ENCODE measurements at places on chromosomes 2 and 18.
A peak's percentile ranks its signal among the peaks of the same experiment; 100 is the strongest.

- DNase-seq, result no peak
Measured at GRCh38 chr2:242004223-242004901, 134.8 kb downstream of the RTP5 start.

- DNase-seq, result no peak
Measured at GRCh38 chr18:24189007-24189528, 50.2 kb downstream of the CABYR start.

GRCh38 chr2:130834091-130834930, 2.4 kb upstream of the ARHGEF4 start:
- peak; percentile 67 for DNase-seq

GRCh38 chr2:64655873-64656272, 2.2 kb upstream of the SERTAD2 start:
- DNase-seq, result no peak

GRCh38 chr2:152443771-152444170, 108.8 kb downstream of the FMNL2 start:
- DNase-seq, result peak; percentile 45

- no peak for DNase-seq
Measured at GRCh38 chr2:49403637-49404036, 249.3 kb upstream of the FSHR start.

GRCh38 chr2:227390468-227391256, 2.9 kb upstream of the SCYGR1 start:
- DNase-seq, result no peak

- DNase-seq, result peak; percentile 88
Measured at GRCh38 chr2:1731447-1731962, 12.8 kb downstream of the PXDN start.

- DNase-seq, result no peak
Measured at GRCh38 chr2:234415706-234416105, 81.2 kb downstream of the ARL4C start.

DNA sequence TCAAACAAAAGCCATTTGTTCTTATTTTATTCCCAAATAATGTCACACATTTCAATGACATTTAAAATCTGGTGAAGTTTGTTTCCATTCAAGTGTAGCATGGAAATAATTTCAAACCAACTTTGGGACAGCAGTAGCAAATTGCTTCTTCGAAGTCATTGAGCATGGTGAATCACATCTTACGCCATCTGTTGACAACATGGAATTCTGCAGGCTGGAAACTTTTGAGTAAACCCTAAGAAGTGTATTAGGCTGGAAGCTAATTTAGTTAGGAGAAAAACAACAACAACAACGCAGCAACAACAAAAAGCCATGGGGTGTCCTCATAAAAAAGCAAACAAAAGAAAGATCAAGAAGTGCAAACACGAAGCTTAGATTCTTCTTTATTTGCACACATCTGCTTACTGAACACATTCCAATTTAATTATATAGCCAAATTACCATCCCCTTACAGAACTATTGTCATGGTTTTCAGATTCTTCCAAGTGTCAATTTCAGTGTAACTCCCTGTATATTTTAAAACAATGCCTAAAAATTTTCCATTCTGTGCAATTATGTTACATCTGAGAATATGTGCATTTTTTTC, 659.0 kb upstream of the CDH7 start:
- DNase-seq, result no peak

- DNase-seq, result no peak
Measured at GRCh38 chr2:130851624-130852382, 15.1 kb downstream of the ARHGEF4 start.

DNA sequence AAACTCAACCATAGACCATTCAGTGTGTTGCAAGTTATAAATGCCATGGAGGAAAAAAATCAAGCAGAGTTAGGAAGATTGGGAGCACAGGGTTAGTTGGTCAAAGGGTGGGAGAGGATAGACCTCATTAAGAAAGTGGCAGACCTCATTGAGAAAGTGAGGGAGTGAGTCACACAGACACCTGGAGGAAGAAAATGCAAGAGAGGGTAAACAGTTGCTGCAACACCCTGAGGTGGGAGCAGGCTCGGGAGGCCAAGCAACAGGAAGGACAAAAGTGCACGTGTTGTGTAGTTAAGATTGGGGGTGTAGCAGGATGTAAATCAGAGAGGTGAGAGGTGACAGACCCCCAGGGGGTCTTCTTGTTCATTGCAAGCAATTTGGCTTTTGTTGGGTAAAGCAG, 6.4 kb downstream of the IL1RL1 start:
- DNase-seq, result no peak

DNA sequence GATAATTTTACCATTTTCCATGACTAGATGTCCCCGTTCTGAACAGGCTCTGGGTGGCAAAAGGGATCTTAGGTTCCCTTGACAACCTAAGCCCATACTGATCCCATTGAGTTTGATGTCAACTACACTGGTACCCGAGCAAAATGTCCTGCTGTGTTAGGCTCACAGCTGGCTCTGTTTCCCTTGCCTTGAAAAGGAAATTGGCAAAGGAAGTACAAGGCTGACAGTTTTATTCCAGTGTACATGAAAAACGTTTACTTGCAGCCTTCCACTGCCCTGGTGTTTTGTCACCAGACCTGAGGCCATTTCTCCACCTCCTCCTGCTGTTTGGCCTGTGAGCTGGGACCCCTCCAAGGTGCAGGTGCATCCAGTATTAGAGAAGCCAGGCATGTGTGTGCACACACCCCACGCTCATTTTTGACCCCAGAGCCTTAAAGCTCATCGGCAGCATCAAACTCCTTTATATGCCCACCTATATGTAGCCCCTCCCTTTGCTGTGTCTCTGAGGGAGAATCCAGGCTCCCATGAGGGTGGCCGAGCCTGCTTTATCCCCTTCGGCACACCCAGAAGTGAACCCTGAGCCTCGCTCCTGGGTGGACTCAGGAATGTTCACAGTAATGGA, 171.3 kb downstream of the NDUFA10 start:
- no peak for DNase-seq

- DNase-seq, result no peak
Measured at GRCh38 chr2:38620282-38620977, 17.7 kb upstream of the HNRNPLL start.

GRCh38 chr2:95058466-95058988, 33.0 kb downstream of the MAL start:
- DNase-seq, result no peak

All from Daoy (cell line).